Activated naive CD8-positive, alpha-beta T cell treated with anti-CD3 and anti-CD28 coated beads for 36 hours (primary cell): ENCODE measurements at places on chromosomes 4 and X.

- no peak for DNase-seq
Observed at GRCh38 chr4:88097301-88097700, 61.1 kb downstream of the ABCG2 start.

- DNase-seq: no peak
Observed at GRCh38 chrX:68121371-68121770, 311.9 kb downstream of the OPHN1 start.

- DNase-seq: no peak
Observed at GRCh38 chr4:87697272-87697671, 47.2 kb downstream of the DMP1 start.

DNA sequence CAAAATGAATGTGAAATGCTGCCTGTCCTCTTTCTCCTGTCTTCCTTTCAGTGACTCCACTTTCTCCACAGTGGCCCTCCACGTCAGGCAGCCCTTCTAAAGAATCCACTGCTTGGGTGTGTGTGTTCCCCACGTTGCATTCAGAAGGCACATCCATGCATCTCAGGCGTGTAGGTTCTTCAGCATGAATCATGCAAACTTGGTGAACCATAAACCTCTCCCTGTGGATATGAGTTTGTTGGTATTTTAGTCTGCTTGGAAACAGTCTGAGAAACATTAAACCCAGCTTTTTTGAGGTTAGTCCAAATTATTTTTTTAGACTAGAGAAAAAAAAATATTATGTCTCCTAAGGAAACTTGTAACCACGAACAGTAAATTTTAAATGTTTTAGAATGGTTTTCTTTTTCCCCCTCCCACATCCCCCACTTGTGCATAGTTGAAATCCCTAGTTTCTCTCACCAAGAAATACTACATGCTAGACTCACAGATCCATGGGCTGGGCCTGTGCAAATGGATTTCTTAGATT lies 251.6 kb downstream of the CBR4 start:
- DNase-seq: no peak

DNA sequence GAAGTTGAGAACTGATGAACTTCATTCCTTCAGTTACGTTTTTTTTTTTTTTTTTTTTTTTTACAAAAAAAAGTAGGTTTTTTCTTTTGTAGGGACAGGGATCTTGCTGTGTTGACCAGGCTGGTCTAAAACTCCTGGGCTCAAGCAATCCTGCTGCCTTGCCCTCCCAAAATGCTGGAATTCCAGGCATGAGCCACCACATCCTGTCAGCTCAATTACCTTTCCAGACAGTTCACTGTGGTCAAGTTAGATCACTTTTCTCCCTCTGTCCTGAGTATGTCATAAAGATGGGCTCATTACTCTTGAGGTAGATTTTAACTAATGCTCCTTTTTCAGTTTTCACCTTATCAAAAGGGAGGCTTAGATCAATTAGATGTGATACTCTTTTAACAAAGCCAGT lies 10.8 kb upstream of the NR3C2 start:
- DNase-seq: no peak

- no peak for DNase-seq
Observed at GRCh38 chr4:6926681-6927478, 17.3 kb downstream of the TBC1D14 start.
